Stimulated activated CD8-positive, alpha-beta memory T cell treated with anti-CD3 and anti-CD28 coated beads, Interleukin-4, amount 100 ng/mL, for 4 hours (primary cell): ENCODE measurements at places on chromosomes 13 and 19.
A peak's percentile ranks its signal among the peaks of the same experiment; 100 is the strongest.

DNA sequence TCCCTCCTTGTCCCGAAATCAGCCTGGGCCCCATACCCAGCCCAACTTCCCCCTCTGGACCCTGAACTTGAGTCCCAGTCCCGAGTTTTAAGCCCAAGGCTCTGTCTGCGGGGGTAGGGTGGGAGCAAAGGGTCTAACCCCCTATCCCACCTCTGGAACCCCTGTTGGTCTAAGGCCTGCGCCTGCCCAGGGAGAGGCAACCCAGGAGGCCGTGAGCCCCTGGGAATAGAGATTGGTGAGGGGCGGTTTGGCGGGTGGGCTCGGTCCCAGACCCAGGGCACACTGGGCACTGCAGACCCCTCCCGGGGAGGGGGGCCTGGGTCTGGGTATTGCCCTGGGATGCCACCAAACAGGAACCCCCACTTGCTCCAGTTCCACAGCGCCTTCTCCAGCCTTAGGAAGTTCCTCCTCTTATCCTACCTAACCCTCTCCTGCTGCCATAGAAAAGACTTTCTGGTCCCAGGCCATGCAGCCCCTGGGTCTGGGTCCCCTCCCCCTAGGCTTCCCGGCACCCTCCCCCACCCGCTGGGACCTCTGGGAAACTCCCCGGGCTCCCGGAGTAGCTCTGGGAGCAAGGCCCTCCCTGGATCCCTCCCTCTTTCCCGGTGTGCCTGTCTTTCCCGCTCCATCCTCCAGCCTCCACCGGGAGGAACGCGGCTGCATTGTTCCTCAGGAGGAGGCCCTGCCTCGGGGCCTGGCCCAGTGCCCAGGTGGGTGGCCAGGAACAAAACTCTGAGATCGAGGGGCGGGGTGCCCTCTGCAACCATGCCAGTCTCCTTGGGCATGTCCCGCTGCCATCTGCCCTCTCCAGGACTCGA, 33.6 kb upstream of the NANOS3 start:
- no peak for DNase-seq

DNA sequence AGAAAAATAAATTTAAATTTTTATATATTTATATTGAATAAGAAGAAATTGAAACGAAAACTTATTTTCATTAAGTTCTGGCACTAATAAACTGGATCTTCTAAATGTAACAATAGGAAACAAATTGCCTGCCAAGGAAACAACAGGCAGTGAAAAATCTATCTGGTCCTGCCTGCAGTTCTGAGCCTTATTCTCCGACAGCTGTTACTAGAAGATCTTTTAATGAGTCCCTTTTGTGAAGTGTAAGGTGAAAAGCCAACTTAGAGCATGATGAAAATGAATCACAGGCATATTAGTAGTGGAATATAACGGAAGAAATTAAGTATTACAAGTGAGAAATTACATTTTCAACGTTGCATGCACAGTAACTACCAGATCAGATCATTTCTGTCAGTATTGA, 1002.7 kb upstream of the PCDH20 start:
- DNase-seq: no peak

GRCh38 chr19:39998501-39998900, 1.6 kb downstream of the ZNF546 start:
- DNase-seq: no peak

DNA sequence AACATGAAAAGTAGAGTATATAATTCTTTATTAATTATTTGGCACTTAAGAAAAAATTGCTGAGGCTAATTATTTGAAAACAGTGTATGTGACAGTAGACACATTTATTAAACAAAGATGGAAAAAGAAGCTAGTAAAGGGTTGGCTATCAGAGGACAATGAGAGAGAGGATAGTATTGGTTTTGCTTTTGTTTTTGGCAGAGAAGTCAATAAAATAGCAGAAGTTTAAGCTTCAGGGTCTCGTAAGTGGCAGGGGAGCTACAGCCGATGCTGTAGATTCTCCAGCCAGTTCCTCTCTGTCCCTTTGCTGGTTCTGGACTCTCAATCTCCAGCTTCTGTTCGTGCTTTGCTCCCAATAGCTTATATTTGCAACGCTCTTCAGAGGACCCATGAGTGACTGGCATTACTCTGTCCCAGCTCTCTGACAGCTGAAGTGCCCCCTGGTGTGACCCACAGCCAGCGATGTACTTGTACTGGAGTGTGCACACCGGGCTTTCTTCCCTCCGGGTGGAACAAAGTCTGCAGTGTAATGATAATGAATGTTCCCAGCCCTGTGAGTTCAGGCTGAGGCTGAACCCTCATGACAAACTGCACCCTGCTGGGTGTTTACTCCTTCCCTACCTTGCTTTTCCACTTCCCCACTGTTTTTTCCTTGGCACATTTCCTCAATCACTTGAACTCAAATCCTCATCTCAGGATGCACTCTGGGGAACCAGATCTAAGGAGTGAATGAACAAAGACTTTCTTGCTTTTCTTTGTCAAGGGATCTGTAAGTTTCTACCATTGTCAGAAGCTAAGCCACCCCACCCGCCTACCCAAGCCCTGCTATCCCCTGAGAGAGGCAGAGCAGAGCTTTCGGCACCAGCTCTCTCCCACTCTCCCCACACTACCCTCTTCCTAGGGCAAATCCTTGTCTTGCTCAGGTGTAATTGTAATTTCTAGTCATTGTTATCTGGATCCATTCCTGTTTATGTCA, 254.8 kb downstream of the LHFPL6 start:
- no peak for DNase-seq

DNA sequence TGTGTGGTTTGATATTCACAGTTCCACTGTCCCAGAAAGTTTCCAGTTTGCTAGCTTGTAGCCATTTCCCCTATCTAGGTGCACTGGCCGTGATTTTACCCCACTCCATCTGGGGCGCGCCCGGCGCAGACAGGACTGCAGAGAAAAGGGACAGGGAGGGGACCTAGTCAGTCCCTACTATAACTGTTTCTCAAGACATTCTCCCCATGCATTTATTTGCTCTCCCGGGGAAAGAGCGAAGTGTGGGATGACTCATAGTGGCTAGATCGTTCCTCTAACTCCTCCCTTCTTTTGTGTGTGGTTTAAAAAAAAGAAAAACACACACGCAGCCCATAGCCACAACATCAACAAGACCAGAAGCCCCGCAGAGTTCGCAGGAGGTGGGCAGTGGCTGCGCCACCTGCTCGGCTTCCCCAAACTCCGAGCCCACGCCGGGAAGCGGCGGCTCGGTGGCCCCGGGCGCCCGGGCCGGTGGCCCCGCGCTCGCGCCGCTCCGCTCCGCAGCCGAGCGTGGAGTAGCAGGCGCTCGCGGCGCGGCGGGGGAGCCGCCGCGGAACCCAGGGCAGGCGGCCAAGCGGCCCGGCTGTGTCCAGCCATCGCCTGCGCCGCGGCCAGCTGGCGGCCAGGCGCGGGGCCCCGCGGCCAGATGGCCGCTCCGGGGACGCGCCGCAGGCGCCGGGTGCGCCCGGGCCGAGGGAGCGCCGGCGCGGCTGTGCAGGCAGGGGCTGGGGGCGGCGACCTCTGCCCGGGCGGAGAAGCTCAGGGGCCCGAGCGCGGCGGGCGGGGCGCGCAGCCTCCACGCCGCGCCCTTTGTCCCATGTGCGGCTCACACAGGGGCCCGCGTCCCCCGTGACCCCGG, 653 bp downstream of the TMTC4 start:
- DNase-seq: peak; percentile 27

DNA sequence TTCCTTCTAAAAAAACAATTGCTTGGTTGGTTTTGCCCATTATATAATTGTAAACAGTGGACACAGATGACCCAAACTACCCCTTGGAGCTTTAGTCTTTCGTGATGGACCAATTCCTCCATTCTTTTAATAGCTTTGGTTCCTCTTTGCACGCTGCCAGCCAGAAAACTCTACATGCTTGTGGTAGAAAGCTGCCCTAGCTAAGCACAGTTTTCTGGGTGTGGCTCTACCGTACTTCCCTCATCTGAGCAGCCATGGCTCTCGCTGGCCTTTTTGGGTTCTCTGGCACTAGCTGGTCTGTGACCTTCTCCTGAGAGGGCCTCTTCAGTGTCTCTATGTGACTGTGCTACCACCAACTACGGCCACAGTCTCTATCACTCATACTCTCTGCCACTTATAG, 29.9 kb upstream of the CEBPA start:
- DNase-seq: no peak

DNA sequence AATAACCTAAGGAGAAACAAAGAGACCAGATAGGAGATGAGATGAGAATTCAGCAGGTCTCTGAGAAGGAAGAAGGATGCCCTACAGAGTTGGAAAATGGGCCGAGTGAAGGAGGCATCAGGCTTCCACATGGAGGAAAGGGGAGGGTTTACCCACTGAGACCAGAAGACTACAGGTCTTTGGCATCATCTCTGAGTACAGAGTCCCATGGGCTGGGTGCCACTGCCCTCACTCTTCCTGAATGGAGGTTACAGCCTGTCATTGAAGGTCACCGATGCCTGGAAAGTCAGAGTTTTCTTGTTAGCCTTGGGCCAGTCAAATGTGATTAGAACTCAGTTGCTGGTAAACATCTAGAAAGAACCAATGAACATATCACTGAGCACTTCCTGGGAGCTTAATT, 9.9 kb downstream of the ZNF302 start:
- DNase-seq: no peak

GRCh38 chr19:18633321-18633720, 3.5 kb upstream of the KLHL26 start:
- DNase-seq: no peak

DNA sequence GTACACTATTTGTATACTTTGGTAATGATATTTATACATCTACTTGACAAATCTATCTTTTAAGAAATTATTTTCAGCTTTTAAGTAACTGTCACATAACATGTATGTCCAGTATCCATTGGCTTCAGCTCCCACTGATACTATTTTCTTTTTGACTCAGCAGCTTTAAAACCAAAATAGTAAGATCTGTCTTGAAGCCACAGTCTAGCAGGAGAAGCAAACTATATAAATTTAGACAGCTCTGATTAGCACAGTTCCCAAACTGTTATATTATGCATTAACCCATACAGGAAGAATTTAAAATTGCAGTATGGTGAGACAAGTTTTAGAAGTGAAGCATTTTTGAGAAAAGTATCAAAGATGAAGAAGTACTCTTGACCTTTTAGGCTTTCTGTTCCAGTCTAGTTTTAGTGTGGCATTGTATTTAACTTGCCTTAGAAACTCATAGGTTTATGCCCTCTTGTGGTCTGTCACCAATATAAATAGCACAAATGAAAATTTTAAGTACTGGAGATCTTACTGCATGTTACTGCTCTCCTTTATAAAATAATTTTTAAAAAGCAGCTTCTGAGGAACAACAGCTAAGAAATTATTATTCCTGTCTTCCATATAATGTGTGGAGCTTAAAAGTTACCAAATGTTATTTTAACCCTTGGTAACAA, 24.7 kb downstream of the URI1 start:
- DNase-seq: no peak

GRCh38 chr19:45607071-45608029, 5.3 kb upstream of the GPR4 start:
- DNase-seq: no peak
